ENCODE measurements at places on chromosomes 3 and 15.

GRCh38 chr15:88331291-88331690 is 74.8 kb upstream of the NTRK3 start:
- DNase-seq, result peak; percentile 20

DNA sequence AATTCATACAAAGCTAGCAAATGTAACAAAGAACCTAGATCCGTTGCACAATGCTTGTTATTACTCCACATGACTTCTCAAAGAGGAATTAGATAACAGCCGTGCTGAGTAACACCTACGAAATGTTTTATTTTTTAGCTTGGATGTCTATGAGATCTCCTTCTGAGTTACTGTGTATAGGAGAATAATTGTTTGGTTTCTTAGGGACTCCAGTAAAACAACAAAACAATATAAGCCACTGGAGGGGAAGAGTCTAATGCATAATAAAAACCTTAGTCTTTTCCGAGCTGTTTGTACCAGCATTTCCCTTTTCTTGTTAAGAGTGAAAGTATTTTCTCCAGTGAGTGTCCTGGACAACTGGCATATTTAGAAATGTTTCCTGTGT is 15.6 kb downstream of the SNAP23 start:
- no peak for DNase-seq

GRCh38 chr3:47594792-47595191 is 16.1 kb upstream of the CSPG5 start:
- no peak for DNase-seq

- DNase-seq, result no peak
These were observed 36.9 kb upstream of the ARPP21 start for GRCh38 chr3:35602395-35602936.

DNA sequence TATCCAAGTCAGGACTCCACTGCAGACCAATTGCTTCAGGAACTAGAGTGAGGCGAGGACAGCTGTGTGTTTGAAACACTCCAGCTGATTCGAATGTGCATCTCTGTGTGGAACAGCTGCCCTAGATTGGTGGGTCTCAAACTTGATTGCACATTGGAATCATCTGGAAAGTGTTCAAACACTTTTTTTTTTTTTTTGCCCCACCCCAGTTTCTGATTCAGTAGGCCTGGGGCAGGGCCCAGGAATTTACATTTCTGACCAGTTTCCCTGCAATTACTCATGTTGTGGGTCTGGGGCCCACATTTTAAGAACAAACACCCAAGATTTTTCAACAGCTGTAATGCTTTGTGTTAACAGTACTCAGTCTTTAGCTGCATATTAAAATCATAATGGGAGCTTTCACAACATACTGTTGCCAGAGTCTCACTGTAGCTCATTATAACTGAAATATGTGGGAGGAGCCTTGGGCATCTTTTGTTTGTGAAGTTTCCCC is 156.6 kb downstream of the NR1D2 start:
- DNase-seq, result no peak

- DNase-seq, result no peak
These were observed 7.7 kb upstream of the OSBPL11 start for GRCh38 chr3:125602752-125603649.
